ENCODE measurements at places on chromosomes 2 and 18. TPM values are rescaled to one million over a fixed set of nuclear protein-coding genes. Genes with fewer than 3 reads are reported as not detected.

SERPINB13 gene
- total RNA-seq, result not detected

CCDC148 gene
- total RNA-seq, result 0.14 TPM

EPB41L5 gene
- total RNA-seq, result 3.1 TPM

ACSL3 gene
- 33.7 TPM for total RNA-seq

NEUROD1 gene
- total RNA-seq, result not detected

MERTK gene
- 0.63 TPM for total RNA-seq

CTLA4 gene
- 221 TPM for total RNA-seq

EML6 gene
- total RNA-seq, result 0.71 TPM

RAX gene
- total RNA-seq, result not detected

DSG4 gene
- total RNA-seq, result not detected

LRRC30 gene
- not detected for total RNA-seq

PKDCC gene
- total RNA-seq, result not detected

SALL3 gene
- not detected for total RNA-seq

DNA sequence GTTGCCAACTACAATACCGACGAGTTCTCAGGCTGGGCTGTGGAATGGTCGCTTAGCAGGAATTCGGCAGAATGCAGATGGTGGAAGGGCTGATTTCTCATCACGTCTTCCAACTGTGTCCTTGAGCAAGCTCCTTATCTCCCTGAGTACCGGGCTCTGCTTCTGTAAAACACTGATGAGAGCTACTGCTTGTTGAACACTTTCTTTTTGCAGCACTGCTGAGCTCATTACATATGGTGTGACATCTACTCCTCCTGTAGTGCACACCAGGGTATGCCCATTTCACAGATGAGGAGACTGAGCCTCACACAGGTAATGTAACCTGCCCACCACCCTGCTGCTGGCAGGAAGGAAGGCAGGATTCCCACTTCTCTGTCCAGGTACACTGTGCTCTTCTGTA, 8.3 kb downstream of the IL1R2 start:
- DNase-seq, result no peak

DNA sequence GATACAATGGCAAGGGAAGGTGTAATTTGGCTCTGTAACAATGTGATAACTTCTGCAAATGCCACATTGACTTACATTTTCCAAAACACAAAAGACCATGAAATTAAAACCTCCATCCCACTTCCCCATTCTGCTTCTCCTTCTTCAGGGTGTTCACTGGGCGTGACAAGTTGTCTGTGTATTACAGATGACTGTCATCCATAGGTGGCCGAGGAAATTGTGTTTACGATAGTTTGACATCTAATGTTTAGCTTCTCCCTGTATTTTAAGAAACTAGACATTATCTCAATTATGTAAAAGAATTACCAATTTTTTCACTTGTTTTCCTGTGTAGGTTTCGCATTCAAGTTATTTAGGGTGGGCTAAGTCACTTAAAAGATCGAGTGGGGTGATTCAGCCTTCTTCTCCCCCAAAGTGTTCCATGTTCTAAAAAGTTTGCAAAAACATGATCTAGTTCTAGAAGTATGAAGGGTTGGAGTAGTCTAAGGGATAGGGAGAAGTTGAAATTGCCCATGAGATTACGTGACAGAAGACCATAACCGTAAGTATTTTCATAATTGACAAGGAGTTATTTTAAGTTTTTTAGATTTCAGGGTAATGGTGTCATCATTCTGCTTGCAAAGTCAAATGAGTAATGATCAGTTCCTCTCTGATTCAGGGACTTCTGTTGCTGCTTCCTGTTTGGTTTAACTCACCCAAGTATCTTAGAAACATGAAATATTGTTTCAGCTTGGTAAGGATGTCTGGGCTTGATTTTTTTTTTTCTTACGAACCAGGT, 25.2 kb upstream of the CYTIP start:
- no peak for DNase-seq

DNA sequence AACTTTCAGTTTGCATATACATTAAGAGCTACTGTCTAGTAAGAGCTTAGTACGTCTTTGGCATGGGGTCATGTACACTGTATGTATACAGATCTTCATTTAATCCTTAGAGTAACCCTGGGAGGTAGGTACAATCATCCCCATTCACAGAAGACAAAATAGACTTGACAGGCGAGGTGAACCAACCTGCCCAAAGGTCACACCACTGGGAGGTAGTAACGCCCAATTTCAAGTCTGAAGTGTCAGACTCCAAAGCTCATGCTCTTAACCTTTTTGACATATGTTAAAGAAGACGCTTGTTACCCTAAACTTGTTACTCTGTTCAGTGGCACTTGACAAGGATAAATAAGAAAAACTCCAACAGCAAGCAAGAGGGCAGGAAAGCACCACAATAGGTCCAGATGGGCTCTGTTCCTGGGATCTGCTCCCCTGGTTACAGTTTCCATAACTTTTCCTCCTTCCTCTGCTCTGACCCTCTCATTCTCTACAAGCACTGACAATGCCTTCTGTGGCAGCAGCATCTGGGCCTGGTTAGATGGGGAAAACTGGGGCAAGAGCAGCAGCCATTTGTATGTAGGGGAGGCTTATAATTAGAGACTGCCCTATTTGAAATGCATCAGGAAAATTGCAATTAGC, 64.7 kb upstream of the SERTAD2 start:
- no peak for DNase-seq

DNA sequence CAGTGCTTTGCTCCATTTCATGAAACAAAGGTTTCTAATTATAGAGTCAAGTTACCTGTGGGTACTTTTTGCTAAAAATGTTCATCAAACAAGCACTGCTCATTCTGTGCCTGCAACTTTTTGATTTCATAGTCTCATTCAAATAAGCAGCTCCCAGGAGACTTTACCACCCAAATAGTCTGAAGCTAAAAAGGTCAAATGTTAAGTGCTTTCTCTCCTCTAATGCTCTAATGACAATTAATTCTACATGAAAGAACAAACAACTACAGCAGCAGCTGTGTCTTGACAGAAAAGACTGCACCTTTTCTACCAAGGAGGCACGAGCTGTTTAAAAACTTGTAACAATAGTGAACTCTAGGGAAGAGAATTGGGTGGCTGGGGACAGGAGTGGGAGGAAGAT, 65.3 kb downstream of the CCDC93 start:
- DNase-seq, result no peak

GRCh38 chr2:174717916-174718315, 46.4 kb downstream of the CHRNA1 start:
- no peak for DNase-seq

- no peak for DNase-seq
Measured at GRCh38 chr2:17517481-17518211, 594 bp downstream of the RAD51AP2 start.

- DNase-seq, result no peak
Measured at GRCh38 chr18:47729356-47729755, 201.1 kb downstream of the SMAD2 start.

DNA sequence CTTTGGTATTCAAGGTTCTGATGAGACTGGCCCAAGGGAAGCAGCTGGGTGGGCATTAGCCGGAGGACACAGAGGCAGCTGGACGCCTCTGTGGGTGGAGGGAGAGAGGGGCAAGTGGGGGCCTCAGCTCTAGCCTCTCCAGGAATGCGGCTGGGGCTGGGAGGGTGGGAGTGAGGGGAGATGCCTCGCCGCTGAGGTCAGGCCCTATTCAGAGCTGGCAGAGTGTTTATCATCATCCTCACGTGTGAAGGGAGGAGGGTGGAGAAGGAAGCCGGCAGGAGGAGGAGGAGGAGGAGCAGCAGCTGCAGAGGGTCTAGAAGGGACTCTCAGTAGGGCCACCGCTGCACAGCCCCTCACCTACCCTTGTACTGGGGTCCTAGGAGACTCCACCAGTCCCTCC, 43.1 kb downstream of the TNS1 start:
- DNase-seq, result no peak

DNA sequence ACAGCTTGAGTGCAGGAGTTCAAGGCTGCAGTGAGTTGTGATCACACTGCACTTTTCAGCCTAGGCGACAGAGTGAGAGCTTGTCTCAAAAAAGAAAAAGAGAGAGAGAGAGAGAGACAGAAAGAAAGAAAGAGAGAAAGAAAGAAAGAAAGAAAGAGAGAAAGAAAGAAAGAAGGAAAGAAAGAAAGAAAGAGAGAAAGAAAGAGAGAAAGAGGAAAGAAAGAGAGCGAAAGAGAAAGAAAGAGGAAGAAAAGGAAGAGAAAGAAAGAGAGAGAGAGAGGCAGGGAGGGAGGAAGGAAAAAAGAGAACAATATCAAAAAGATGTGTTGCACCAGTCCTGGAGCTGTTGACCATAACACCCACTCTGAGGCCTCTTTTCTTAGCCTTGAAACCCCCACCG, 89.8 kb upstream of the MBOAT2 start:
- DNase-seq, result no peak

DNA sequence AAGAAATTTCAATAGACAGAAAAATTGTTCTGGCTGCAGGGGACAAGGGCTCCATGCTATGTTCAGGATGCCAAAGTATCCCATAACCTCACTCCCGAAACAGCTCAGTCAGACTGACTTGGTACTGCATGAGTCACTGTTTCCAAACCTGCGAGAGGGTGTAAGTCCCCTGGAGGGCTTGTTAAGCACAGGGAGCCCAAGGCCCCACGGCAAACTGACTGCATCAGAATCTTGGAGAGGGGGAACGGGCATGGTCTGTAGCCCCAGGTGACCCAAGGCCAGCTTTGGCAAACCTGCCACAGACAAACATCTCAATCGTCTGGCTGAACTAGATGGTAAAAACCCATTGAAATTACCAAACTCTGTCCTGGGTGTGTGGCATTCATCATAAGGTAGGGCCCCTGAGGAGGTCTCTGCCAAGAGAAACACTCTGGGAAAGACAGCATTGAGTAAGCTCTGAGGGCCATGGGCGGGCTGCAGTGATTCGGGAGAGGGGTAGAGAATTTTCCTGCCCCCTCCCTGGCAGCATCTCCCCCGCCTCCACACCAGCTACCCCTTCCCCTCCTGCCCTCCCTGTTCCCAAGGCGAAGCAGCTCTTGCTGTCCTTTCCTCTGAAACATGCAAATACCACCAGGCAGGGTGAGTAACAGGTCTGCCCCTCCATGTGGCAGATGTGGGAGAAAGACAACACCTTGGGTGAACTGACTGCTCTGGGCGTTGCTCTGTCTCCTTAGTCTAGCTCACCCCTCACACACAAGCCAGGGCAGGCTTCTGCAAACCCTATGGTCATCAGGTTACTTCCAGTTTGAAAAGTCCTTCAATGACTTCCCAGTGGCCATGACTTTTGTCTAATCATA, 274.7 kb upstream of the SIX2 start:
- DNase-seq, result no peak

- DNase-seq, result no peak
Measured at GRCh38 chr2:193668557-193669323, 1474.0 kb upstream of the TMEFF2 start.
